ENCODE measurements at places on chromosomes 4 and X.

DNA sequence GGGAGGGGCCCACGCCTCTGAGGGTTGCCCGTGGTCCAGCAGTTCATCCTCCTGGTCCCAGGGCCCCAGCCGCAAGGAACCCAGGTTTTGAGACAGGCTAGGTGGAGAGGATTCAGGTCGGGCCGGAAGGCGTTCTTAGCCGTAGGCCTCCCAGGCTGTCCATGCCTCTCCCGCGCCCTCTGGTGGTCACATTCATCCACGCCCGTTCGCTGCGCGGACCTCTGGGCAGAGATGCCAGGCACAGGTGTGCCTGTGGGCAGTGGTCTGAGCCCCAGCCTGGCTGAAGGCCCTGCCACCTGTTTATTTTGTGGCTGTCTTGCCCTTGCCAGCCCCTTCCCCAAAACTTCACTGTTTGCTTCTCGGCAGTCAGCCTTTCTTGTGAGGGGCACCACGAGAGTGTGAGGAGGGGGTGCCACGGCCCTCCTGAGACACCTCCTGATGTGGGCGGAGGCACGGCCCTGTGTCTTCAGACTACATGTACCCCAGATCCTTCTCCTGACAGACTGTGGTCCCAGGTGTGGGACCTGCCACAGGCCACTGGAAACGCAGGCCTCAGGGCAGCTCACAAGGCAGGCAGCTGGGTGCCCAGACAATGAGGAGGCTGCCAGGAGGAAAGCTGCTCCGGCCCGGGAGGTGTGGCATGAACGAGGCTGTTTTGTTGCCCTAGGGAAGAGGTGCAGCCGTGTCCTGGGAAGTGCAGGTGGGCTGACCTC is 5.0 kb downstream of the UVSSA start:
- DNase-seq = peak; percentile 89

- no peak for DNase-seq
Observed at GRCh38 chrX:151687635-151688034, 7.6 kb upstream of the PRRG3 start.

DNA sequence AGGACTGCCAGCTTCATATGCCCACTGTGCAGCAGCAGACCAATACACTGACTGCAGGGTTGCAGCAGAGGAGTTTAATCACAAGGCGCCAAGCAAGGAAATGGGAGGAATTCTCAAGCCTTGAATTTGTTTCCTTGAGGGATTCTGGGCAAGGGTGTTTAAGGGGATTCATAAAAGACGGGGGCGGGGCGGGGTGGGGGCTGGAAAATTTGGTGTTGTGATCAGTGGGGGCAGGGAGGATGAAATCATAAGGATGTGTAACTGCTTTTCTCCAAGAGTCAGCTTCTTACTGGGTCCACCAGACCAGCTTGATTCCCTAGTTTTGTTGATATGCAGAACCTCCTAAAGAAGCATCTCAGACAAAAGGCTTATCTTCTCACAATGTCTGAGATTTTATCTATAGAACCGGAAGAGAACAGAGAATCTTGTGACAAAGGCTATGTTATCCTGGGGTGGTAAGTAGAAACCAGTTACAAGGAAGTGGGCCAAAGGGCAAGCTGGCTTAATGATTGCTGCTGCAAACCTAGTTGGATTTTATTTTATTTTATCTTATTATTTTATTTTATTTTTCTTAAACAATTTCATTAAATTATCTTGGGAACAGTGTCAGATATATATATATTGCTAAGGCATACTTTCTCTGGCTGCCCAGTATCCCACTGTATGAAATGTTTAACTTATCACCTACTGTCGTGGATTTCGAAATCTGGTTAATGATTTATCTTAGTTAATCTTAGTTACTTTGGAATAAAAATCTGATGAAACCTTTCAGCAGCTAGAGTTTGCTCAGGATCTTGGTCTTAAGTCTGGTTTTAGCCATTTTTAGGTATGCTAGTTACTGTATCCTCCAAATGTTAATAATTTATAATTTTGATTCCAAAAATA is 276.4 kb downstream of the RPA4 start:
- no peak for DNase-seq

DNA sequence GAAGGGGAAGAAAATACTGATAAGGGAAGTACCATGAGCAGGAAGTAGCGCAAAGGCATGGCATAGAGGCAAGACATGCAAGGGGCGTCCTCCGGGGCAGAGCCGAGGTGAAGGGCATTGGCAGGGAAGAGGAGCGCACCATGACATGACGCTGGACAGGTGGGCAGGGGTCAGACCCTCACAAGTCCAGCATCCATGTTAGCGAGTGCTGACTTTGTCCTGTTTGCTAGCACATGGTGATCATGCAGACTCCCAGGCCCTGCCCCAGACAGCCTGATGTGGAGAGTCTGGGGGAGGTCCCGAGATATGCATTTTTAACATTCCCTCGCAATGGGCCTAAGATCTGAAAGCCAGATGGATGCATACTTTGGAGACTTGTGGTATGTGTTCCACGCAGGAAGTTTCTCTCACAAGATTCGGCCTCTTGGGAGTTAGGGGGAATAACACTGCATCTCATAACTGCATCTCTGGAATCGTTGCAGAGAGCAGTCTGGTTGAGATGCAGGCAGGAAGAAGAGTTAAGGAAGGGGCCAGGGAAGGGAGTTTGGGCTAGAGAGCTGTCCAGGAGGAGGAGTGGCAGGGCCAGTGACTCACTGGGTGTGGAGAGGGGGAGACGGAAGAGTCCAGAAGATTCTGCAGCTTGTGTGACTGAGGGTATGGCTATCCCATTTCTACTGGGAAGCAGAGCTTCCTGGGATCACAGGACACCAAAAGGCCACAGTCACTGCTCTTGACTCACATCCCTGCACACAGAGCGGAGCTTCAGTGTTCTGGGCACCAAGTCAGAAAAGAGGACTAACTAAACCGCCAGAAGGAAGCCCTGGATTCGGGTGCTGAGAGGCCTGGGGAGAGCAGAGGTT is 59.7 kb downstream of the FAM184B start:
- DNase-seq = peak; percentile 57

DNA sequence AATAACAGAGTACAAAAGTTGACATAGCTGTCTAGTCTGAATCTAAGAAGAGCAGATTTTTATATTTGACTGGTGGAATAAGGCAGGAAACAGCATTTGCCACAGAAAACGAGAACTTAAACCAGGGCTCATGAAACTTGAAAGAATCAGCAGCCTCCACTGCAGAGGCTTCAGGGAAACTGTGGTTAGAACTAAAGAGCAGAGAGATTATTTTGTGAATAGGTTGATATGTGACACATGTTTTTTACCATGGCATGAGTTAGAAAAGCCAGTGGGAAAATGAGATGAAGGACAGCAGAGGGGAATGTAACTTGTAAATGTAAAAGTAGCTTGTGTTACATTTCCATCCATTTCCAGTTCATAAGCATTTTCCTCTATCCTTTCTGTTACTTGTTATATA is 63.7 kb upstream of the CAMK2D start:
- DNase-seq = no peak

GRCh38 chrX:85375333-85375738 is 4.1 kb downstream of the POF1B start:
- no peak for DNase-seq

- no peak for DNase-seq
Observed at GRCh38 chr4:164293203-164293602, 460.7 kb upstream of the SMIM31 start.

DNA sequence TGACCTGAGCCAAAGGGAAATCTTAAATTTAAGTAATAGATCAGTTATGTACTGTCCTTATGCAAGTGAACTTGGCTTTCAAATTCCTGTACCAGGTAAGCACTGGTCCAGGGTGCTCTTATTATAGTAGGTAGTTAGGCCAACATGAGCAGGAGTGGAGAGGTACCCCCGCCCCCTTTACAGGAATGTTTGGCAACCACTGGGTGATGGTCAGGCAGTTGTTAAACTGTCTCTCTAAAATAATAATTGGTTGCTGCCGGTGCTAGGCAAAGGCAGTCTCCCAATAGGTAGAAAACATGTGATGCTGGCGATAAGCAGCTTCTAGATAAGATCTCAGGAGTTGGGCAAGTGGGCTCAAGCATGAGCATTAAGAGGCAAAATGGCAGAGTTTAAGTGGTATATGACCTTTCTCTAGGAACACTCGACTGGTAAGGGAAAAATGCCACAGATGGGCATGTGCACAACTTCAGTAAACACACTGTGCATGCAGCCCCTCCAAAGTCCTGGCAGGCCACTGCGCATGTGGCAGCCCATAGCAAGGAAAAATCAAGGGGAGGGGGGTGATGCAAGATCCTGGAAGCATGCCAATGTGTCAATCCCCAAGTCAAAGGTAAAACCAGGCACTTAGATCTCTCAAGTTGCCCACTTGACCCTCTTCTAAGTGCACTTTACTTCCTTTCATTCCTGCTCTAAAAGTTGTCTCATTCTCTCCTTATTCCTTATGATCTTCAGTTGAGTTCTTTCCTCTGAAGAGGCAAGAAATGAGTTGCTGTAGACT is 1239.7 kb downstream of the C4orf33 start:
- DNase-seq = no peak

GRCh38 chr4:17957688-17958087 is 63.9 kb downstream of the LCORL start:
- no peak for DNase-seq

GRCh38 chr4:74152836-74153235 is 5.1 kb upstream of the MTHFD2L start:
- DNase-seq = no peak

GRCh38 chr4:117063961-117064696 is 21.2 kb downstream of the TRAM1L1 start:
- DNase-seq = no peak

DNA sequence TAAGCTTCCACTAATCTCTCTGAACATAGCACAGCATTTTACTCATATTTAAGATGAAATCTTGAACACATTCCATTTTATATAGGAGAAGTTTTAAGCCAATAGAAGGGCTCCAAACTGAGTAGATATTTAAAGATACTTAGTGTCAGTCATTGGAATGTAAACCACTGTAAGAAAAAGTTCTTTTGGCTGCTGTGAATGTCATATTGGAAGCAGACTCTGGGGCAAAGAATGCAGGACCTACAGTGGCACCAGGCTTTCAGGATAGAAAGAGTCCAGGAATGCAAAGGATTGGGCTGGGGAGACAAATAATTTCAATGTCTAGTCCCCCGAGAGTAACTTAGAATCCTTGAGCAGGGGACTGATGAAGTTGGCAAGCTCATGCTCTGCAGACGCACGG is 1047.7 kb downstream of the STIM2 start:
- no peak for DNase-seq

Measured in AG08396 (cell line).